ENCODE measurements at places on chromosomes 11 and 22.

GRCh38 chr22:33931406-33931805, 11.1 kb upstream of the LARGE1 start:
- DNase-seq = no peak

DNA sequence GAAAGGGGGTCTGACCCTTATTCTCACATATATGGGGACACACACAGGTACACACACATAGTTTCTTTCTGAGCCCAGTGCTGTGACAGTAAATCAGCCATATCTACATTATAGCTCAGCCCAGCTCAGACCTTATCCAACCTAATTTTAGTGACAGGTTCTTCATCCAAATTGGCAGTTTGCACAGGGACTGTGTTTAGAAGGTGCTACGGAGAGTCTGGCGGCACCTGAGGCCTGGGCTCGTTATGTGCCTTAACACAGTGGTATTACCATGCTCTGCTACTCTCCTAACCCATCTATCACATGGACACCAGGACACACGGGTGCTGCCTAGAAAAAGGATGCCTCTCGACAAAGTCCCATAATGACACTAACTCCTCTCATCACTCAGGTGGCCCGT, 109.3 kb downstream of the GALNT18 start:
- no peak for DNase-seq

DNA sequence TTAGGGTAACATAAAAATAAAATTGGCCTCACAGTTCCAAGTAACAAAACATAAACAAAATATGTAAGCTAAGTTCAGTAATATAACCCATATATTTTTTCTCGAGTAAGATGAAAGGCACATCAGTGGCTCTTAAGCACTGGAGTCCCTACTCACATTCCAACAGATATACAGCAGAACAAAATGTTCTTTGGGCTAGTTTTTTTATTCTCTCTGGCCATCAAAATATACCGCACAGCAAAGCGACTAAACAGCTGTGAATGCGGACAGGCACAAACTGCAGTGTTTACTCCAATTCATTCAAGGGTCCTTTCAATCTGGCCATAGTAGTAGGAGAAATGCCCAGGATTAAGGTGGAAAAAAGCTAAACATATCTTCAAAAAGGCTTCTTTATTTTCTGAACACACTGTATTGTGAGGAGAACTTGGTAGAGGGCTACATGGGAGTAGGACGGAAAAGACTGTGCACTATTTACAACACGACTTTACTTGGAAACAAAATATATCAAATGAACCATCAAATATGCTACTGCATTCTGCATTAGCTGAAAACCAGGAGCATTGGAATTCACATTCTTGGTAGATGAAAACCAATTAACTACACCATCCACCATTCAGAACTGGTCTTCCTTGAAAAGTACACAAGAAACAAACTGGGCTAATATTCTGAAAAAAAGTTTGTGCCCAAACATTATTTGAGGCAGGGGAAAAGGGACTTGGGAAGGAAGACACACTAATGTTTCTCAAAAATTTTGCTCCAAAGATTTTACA, 4.4 kb downstream of the CDON start:
- no peak for DNase-seq

- DNase-seq = no peak
These were observed 38.7 kb downstream of the MYO18B start for GRCh38 chr22:25780673-25781072.

DNA sequence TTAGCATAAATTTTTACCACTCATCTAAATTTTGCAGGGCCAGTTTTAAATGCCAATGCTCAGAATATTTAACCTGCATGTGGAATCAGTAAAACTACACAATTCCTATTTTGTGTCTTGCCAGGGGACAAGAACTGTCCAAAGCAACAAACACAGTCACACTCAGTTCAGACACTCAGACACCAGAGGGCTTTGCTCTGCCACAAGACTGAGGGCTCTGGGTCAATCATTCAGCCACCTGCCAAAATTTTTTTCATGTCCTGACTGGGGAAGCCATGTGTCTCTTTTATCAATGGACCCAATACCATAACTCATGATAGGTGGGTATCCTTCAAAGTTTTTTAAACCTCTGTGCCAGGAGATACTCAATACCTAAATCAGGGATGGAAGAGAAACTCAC, 304.0 kb upstream of the ANO3 start:
- DNase-seq = no peak

- DNase-seq = no peak
These were observed 188.5 kb upstream of the ISX start for GRCh38 chr22:34877506-34877905.

GRCh38 chr22:24384131-24384530, 43.3 kb upstream of the ADORA2A start:
- no peak for DNase-seq

DNA sequence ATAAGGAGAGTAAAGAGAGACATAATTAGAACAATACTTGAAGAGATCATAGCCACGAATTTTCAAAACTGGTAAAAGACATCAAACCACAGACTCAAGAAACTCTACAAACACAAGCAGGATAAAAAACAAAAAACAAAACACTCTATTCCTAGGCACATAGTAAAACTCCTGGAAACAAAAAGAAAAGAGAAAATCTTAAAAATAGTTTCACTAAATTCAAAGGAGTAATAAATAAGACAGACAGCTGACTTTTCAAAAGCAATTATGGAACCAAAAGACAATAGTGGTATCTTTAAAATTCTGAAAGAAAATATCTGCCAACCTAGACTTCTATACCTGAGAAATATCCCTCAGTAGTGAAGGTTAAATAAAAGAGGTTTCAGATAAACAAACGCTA, 9.2 kb upstream of the NARS2 start:
- no peak for DNase-seq

DNA sequence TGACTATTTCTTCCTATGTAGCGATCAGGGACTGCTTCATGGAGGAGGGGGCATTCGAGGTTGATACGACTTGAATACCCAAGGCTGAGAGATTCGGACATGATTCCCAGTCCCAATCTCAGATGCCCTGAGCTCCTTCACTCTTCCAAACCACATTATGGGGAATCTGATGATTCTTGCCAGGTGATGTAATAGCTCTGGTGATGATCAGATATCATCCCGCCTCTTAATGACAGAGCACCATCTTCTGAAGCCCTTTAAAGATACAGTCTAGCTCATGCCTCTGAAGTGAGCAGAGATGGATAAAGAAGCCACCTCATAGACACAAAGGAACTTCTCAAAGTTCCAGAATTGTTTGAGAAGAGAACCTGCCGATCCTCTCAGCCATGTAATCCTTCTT, 8.9 kb upstream of the CLMP start:
- DNase-seq = no peak

- peak; percentile 52 for DNase-seq
These were observed 2.4 kb downstream of the C11orf96 start for GRCh38 chr11:43944761-43945311.

Measured in stimulated activated CD8-positive, alpha-beta memory T cell treated with anti-CD3 and anti-CD28 coated beads, Interleukin-4, amount 100 ng/mL, for 24 hours (primary cell).